ENCODE measurements at places on chromosomes 1 and 21.

DNA sequence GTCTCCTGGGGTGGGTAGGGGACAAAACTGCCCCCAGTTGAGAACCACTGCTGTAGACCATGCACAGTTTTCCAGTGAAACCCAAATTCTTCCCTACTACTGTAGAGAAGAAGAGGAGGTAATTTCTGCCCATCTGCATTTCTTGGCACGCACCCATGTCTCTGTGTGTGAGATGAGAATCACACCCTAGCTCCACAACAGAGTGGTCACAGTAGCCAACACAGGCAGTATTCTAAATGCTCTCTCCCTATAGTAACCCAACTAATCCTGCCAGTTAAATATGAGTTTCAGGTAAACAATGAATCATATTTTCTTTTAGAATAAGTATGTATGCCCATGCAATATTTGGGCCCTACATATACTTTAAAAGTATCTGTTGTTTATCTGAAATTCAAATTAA is 1.2 kb upstream of the CAPN2 start:
- no peak for DNase-seq

- no peak for DNase-seq
Observed at GRCh38 chr21:42010507-42011495, 641 bp upstream of the ZBTB21 start.

- DNase-seq, result no peak
Observed at GRCh38 chr1:27333717-27334279, 8.0 kb upstream of the SYTL1 start.

- no peak for DNase-seq
Observed at GRCh38 chr1:229130028-229130668, 140.8 kb upstream of the RAB4A start.

DNA sequence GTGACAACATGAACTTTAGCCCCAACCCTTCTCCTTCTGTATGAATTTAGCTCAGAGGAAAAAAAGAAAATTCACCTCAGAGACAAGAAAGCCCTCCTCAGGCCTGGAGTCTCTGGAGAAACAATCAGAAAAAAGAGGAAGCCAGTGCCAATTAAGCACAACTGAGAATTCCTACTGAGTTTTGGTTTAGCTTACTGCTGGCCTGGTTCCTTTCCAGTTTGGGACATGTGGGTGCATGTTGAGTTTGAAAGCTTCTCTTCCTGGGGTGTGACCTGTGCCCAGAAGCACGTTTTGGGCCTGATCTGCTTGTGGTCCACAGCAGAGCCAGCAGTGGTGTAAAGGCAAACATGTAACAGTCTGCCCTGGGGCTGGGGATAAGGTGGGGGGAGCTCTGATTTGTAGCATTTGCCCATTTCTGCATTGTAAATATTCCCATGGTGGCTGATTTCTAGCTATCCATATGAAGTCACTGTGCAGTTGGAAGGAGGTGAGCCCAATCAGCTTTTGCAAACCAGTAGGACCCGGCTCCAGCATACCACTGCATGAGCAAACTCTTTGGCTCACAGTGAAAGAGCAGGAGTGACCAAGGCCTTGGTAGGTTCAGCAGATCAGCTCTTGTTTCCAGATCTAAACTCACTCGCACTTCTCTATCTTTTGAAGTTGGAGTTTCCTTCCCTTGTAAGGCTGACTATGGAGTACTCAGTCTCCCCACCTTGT is 4.7 kb upstream of the THEM5 start:
- DNase-seq, result no peak

DNA sequence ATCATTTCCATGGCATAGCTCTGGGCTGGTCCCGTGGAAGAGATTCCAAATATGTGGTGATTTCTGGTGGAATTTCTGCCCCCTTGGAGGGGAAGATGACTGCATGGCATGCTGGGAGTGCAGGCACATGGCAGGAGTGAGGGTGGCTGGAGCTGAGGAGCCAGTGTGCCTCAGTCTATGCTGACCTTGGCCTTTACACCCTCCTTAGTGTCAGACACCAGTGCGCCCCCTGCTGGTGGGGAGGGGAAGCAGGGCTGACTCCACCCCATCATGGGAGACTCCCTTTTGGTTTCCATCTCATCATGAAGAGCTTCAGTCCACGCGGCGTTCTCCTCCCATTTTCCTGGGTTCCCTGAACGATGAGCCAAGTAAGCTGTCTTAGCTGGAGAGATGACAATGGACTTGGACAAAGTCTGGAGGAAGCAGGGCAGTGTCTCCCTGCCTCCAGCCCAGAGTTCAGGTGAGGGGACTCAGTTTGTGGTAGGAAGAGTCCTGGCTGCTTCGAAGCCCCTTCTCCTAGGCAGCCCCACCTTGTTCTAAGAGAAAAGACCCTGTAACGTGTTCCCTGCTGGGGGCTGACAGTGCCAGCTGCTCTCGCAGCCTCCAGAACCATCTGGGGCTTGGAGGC is 10.3 kb downstream of the ALX3 start:
- DNase-seq, result no peak

Data from LNCaP clone FGC (cell line).